Foreskin keratinocyte (primary cell): ENCODE measurements at places on chromosomes 2 and 18. TPM values are rescaled to one million over a fixed set of nuclear protein-coding genes. Genes with fewer than 3 reads are reported as not detected.

Gene CD207
- not detected in 2 replicates for total RNA-seq

Gene TMEM198
- 1.0 and 1.2 TPM in 2 replicates for total RNA-seq

Gene RNF138
- 27.6 and 28.1 TPM in 2 replicates for total RNA-seq

Gene SERPINB5
- total RNA-seq: 282 and 314 TPM in 2 replicates

Gene ATP8B1
- 13.5 and 14.7 TPM in 2 replicates for total RNA-seq

Gene RESP18
- total RNA-seq: not detected in 2 replicates

Gene PROM2
- total RNA-seq: 38.4 and 40.7 TPM in 2 replicates
